ENCODE measurements at places on chromosomes 4 and X.

GRCh38 chr4:95058991-95059390 lies 301.2 kb downstream of the BMPR1B start:
- no peak for DNase-seq

- no peak for DNase-seq
Observed at GRCh38 chrX:56107320-56107719, 124.8 kb upstream of the KLF8 start.

GRCh38 chrX:136453771-136454170 lies 34.0 kb upstream of the BRS3 start:
- no peak for DNase-seq

GRCh38 chr4:12393631-12394262 lies 965.1 kb upstream of the HS3ST1 start:
- DNase-seq = no peak

GRCh38 chr4:138410266-138410665 lies 168.1 kb upstream of the SLC7A11 start:
- no peak for DNase-seq

DNA sequence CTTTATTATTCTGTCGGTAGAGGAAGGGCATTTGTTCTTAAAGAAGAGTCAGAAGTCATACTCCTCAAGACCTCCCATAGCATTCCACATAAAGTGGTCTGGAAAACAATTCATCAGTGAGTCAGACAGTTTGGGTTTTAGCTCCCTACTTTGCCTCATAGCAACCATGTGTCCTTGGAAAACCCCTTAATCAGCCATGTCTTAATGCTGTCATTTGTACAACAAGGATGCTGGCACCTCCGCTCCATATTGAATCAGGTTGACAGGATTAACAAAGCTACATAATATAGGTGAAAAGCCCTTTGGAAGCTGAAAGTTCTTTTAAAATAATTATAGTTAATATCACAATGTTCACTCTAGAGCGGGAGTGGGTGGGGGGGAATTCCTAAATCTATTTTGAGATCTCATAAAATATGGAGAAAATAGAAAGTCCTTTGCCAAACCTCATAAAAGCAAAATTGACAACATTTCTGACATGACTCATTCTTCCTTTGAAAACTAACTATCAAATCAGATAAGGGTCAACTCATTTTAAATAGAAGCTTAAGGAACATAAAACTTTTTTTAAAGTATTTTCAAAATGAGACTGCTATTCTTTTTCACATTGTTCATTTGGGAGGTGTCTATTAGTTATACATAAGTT lies 37.3 kb upstream of the GUCY1A1 start:
- no peak for DNase-seq

DNA sequence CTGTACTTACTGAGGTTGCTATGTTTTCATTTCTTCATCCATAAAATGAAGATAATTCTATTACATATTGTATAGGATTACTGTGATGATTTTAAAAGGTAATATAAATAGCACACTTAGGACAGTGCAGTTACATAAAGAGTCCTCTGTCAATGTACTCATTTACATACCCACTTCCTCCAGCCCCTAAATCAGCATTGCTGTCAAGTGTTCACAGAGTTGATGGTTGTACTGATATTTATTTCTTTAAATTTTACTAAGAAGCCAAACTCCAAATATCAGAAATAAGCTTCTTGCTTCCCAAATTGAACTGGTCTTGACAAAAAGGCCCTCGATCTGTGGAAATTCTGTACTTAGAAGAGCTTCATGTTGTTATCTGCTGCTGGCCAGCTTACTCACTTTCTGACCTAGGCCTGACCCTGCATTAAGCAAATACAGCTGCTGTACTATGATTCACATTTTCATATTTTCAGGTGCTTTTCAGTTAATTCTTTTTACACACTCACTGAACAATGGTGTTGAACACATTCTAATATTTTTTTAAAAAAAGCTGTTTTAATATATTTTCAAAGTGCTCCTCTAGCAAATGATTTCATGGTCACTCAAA lies 259.6 kb downstream of the UNC5C start:
- DNase-seq = no peak

DNA sequence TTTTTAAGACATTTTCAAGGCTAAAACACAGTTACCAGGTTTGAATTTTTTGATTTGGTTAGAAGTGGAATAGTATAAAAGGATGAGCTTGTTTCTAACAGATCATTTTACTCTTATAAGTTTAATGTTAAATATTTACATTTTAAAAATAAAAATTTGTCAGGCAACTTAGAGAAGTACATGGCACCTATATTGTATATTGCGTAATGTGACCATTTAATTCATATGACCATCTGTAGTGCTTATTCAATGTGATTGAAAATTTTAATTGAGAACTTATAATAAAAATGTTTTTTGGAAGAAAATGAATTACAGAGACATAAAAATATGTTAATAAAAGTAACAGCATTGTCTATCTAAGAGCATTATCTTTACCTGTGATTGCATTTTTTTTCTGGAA lies 1632.4 kb downstream of the RPA4 start:
- no peak for DNase-seq

GRCh38 chrX:77436682-77437081 lies 10.5 kb upstream of the FGF16 start:
- no peak for DNase-seq

DNA sequence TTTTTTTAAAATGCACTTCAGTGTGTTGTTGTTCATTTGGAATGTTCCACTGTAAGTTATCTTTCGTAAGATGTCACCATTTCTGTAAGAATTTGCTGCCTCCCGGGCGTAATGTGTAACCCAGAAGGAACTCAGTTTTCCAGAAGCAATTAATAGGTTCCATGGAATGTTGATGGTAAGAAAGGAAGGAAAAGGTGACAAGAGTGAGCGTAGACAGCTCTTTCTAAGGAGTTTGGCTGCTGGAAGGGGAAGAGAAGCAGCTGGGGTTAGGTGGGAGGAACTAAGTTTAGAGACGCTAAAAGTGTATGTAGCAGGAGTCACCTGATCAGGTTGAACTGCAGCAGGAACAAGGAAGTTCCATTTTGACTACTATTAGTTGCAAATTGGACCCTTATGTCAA lies 35.9 kb downstream of the PNMA5 start:
- DNase-seq = no peak

- DNase-seq = no peak
Observed at GRCh38 chrX:123121241-123121640, 62.8 kb upstream of the GRIA3 start.

DNA sequence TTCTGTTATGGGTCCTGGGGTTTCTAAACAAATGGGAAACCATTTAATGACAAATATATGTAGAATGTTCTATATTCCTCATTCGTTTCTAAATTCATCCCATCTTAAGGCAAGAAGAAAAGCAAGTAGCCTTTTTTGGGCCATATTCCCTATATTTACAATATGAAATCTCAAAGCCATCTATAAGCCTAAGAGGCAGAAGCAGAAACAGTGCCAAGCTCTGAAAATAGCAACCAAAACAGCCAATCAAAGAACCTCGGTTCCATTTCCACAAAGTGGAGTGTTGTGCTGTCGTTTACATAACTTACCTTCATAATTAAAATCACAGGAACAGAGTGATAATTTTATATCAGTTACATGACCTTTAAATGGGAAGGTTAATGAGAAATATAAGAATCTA lies 330.6 kb upstream of the GATB start:
- DNase-seq = no peak

GRCh38 chr4:182216005-182216404 lies 27.2 kb upstream of the TENM3 start:
- DNase-seq = no peak

GRCh38 chr4:163484906-163485305 lies 9.6 kb upstream of the TMA16 start:
- no peak for DNase-seq

GRCh38 chr4:118033148-118034052 lies 886 bp upstream of the NDST3 start:
- DNase-seq = peak; percentile 31

GRCh38 chr4:173420801-173421200 lies 21.9 kb upstream of the SCRG1 start:
- no peak for DNase-seq

GRCh38 chr4:4585012-4585670 lies 43.3 kb upstream of the STX18 start:
- no peak for DNase-seq

GRCh38 chrX:867502-867901 lies 236.9 kb downstream of the SHOX start:
- DNase-seq = no peak

GRCh38 chrX:23840674-23841073 lies 57.7 kb downstream of the SAT1 start:
- DNase-seq = no peak

DNA sequence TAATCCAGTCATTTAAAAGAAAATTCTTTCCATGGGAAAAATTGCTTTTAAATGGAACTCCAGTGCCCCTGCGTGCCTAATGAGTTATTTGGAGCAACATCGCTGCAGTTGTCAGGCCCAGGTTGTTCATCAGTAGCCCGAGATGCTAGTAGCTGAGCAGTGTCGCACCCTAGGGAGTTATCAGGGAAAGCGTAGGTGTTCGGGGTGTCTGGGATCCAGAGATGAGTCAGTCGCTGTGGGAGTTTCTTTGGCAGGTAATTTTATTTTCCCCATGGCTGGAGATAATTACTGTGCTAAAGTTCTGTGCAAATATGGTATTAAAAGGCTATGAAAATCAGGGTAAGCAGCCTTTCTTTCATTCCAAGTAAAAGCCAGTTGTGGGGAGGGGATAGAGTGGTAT lies 49.4 kb downstream of the ANXA3 start:
- DNase-seq = no peak

DNA sequence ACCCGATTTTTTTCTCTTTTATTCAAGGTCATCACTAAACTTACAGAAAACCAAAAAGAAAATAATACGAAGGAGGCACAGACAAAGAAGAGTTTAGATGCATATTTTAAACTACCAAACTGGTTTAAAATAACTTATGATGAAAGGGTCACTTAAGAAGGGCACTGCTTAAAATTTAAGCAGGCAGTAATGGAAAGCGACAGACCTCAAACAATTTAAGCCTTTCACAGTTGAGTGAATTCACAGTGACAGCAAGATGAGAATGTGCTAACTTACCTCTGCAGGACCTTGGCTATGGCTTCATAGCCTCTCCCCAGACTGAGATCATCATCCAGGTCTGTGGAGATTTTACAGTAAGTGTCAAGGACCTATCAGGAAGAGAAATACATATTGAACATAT lies 112.1 kb downstream of the TTC29 start:
- DNase-seq = no peak

DNA sequence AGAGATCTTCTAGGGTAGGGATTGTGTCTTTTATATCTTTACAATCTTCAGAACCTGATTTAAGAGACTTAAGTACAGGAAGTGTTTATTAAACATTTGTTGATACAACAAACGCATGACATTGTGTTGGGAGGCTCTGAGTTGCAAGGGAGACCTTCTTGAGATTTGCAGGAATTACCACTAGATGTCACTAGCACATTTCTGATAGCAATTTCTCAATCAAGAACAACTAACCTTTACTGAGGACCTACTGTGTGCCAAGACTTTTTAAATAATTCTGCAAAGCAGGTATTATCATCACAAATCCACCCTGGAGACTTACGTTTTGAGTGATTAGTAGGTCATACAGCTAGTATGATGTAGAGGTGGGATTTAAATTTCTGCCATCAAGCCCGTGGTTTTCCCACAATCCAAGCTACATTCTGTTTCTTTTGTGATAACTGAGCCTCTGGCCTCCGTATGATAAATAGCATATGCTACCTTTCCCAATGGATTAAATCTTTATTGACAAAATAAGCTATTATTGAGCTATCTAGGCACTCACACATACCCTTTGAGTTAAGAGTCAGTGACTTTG lies 986.0 kb downstream of the CCSER1 start:
- DNase-seq = no peak

GRCh38 chrX:137428766-137429591 lies 136.9 kb upstream of the ZIC3 start:
- no peak for DNase-seq

DNA sequence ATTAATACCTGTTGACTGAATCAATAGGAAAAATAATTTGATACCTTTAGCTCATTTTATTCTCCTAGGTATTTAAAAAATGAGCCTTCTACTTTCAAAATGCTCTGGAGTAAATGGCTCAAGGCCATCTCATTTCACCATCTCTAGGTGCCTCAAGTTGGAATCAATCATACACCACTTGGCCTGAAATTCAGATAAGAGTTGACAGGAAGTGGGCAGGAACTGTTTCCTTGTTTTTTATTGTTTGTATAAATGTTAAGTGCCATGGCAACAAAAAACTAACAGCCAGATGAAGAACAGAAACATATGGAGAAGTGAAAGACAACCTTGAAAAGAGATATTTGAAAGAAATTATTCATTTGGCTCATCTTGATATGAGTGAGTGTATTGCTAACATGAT lies 12.4 kb downstream of the LIMCH1 start:
- no peak for DNase-seq

- no peak for DNase-seq
Observed at GRCh38 chr4:161704653-161705052, 459.1 kb downstream of the FSTL5 start.

DNA sequence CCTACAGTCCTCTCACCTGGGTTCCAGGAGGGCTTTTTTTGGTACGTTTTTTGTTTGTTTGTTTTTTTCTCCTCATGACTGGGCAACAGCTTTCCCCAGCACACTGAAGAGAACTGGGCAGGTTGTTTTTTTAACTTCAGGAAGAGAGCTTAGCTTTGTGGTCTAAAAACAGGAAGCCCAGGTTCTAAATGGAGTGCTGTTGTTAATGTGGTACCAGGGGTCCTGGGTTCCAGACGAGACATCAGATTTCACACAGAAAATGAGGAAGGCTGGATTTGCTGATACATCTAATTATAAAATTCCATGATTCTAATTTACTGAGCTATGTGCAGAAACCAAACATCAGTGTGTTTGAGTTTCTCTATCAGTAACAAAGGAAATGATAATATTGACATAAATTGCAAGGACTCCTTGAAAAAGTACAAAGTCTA lies 4.2 kb downstream of the MYOZ2 start:
- no peak for DNase-seq

- no peak for DNase-seq
Observed at GRCh38 chr4:52510939-52511565, 148.0 kb downstream of the USP46 start.

DNA sequence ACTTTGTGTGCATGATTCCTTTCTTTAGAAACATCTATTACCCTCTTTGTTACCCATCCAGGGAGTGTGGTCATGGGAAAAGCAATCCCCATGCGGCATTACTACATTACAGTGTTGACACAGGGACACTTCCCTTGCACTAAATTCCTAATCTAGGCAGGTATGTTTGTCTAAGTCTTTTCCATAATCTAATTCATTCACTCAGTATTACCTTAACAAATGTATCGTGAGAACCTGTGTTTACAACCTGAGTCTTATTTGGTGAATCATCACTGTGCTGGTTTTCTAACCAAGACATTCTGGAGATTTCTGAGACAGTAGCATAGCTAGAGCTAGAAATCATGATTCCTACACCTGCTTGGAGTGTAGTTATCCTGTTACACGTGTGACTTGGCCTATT lies 326.8 kb downstream of the BMPR1B start:
- no peak for DNase-seq

- no peak for DNase-seq
Observed at GRCh38 chrX:68355629-68355920, 77.7 kb downstream of the OPHN1 start.

DNA sequence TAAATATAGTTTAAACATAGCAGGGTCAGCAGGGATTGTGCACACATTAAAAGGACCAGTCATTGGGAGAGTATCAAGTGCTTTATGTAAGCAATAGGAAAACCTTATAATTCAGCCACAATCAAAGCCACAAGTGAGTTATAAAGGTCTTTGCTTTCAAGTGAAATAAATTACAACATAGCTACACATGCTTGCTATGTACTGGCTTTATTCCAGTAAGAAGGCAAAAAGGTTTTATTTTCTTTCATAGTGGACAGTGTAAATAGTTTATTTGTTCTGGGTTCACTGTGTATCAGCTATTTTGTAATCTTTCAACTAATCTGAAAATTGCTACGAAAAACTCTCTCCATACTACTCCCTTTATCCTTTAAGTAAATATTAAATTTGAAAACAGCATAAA lies 691.4 kb downstream of the PCDH7 start:
- no peak for DNase-seq

Measured in D721Med (cell line).